ENCODE measurements at places on chromosomes 3 and 15. TPM values are rescaled to one million over a fixed set of nuclear protein-coding genes. Genes with fewer than 3 reads are reported as not detected.

C3orf85 gene
- polyA plus RNA-seq = not detected

BCHE gene
- 30.3 TPM for polyA plus RNA-seq

KNG1 gene
- polyA plus RNA-seq = not detected

SKOR1 gene
- 26.2 TPM for polyA plus RNA-seq

ARHGEF26 gene
- polyA plus RNA-seq = 6.3 TPM

TF gene
- 10.3 TPM for polyA plus RNA-seq

NEK11 gene
- 20.7 TPM for polyA plus RNA-seq

MBD4 gene
- 16.2 TPM for polyA plus RNA-seq

FGF12 gene
- polyA plus RNA-seq = 149 TPM

RETNLB gene
- not detected for polyA plus RNA-seq

CHDH gene
- polyA plus RNA-seq = 0.75 TPM

CPNE9 gene
- polyA plus RNA-seq = 12.5 TPM

TRPM1 gene
- 0.39 TPM for polyA plus RNA-seq

FRMD4B gene
- polyA plus RNA-seq = 0.51 TPM

NANOGP8 gene
- polyA plus RNA-seq = not detected

ATP13A5 gene
- polyA plus RNA-seq = not detected

FANCD2OS gene
- polyA plus RNA-seq = not detected

GOLGA8J gene
- polyA plus RNA-seq = not detected

ARID3B gene
- polyA plus RNA-seq = 1.6 TPM

PLXND1 gene
- 0.83 TPM for polyA plus RNA-seq

TLR9 gene
- polyA plus RNA-seq = not detected

SLC15A2 gene
- polyA plus RNA-seq = 4.4 TPM

MINAR1 gene
- polyA plus RNA-seq = 0.04 TPM

PLA2G4D gene
- polyA plus RNA-seq = 0.35 TPM

ZNF609 gene
- polyA plus RNA-seq = 12.5 TPM

FMN1 gene
- polyA plus RNA-seq = 0.91 TPM

AADACL2 gene
- not detected for polyA plus RNA-seq

CSPG5 gene
- 1.7 TPM for polyA plus RNA-seq

TNFSF10 gene
- polyA plus RNA-seq = not detected

CERS3 gene
- polyA plus RNA-seq = not detected

EOMES gene
- polyA plus RNA-seq = 0.52 TPM

LYSMD2 gene
- 40.4 TPM for polyA plus RNA-seq

ZCWPW2 gene
- 4.8 TPM for polyA plus RNA-seq

AP3B2 gene
- polyA plus RNA-seq = 96.5 TPM

WDR72 gene
- polyA plus RNA-seq = not detected

RBMS3 gene
- 99.0 TPM for polyA plus RNA-seq

SCN11A gene
- polyA plus RNA-seq = 0.66 TPM

CCNB2 gene
- polyA plus RNA-seq = 1.4 TPM

ACAD11 gene
- polyA plus RNA-seq = 4.2 TPM

CYP1A2 gene
- not detected for polyA plus RNA-seq

CKMT1A gene
- polyA plus RNA-seq = 81.7 TPM

GADL1 gene
- polyA plus RNA-seq = not detected

SLC6A1 gene
- 247 TPM for polyA plus RNA-seq

DAZL gene
- not detected for polyA plus RNA-seq

MOBP gene
- 2.7 TPM for polyA plus RNA-seq

RARRES1 gene
- 2.4 TPM for polyA plus RNA-seq

ACKR4 gene
- polyA plus RNA-seq = not detected

DGKG gene
- polyA plus RNA-seq = 73.5 TPM

CA12 gene
- polyA plus RNA-seq = 87.1 TPM

PRR23E gene
- polyA plus RNA-seq = not detected

CFAP44 gene
- 3.2 TPM for polyA plus RNA-seq

CCR1 gene
- not detected for polyA plus RNA-seq

PRSS50 gene
- polyA plus RNA-seq = not detected

OR5H1 gene
- polyA plus RNA-seq = not detected

SPINK8 gene
- not detected for polyA plus RNA-seq

Measured in Purkinje cell (primary cell).